EL (cell line): ENCODE measurements at places on chromosomes 7 and 10.
A peak's percentile ranks its signal among the peaks of the same experiment; 100 is the strongest.

DNA sequence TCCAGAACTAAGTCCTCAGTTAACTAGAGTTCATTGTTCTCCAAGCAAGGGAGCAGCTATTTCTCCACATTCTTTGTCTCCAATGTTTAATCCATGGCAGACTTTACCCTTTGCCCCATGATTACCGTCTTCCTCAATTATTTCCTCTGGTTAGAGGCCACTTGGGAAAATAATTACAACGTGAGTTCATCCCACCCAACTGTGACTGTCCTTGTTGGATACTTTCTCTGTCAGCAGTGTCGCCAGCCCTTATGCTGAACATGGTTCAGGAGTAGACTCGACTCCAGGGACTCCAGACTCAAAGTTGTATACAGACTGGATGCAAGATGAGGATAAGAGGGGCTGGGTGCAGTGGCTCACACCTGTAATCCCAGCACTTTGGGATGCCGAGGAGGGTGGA lies 17.1 kb upstream of the SEPHS1 start:
- DNase-seq, result no peak

DNA sequence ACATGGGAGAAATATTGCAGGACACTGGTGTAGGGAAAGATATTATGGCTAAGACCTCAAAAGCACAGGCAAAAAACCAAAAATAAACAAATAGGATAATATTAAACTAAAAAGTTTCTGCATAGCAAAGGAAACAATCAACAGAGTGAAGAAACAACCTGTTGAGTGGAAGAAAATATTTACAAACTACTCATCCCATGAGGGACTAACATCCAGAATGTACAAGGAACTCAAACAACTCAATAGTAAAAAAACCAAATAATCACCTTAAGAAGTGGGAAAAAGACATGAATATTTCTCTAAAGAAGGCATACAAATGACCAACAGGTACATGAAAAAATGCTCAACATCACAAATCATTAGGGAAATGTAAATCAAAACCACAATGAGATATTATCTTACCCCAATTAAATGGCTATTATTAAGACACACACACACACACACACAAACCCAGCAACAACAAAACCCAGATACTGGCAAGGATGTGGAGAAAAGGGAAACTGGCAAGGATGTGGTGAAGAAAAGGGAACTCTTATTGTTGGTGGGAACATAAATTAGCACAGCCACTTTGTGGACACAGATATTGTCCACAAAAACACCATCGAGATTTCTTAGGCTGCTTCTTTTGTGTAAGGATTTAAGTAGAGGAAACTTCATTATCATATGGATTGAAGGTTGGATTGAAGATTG lies 9.8 kb upstream of the RAB18 start:
- no peak for DNase-seq

- DNase-seq, result no peak
These were observed 88.3 kb upstream of the KAT6B start for GRCh38 chr10:74738052-74738451.

DNA sequence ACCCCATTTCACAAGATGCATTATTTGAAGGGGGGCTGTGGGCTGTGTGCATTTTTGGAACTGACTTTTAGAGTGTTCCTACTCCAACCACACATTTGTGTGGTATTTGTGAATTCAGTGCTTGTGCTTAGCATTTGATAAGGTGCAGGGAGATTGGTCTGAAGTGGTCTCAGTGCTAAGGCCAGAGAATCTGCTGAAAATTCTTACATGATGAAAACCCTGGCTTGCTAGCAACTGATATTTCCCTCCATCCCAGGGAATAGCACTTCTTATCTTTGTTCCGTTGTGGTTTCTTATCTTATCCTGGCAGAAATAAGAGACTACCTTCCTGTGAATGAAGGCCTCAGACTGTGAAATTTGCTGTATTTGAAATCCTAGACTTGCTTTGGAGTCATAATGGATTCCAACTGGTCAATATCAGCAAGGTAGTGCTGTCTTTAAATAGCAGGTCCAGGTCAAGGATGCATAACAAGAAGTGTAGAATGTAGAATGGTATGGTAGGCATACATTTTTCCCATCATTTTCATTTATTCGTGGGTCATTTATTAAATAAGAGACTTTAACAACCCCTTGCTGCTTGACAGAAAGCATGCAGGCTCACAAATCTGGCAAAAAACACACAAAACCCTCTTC lies 986.9 kb downstream of the REEP3 start:
- no peak for DNase-seq

GRCh38 chr7:71886046-71886445 lies 526.1 kb downstream of the CALN1 start:
- no peak for DNase-seq

DNA sequence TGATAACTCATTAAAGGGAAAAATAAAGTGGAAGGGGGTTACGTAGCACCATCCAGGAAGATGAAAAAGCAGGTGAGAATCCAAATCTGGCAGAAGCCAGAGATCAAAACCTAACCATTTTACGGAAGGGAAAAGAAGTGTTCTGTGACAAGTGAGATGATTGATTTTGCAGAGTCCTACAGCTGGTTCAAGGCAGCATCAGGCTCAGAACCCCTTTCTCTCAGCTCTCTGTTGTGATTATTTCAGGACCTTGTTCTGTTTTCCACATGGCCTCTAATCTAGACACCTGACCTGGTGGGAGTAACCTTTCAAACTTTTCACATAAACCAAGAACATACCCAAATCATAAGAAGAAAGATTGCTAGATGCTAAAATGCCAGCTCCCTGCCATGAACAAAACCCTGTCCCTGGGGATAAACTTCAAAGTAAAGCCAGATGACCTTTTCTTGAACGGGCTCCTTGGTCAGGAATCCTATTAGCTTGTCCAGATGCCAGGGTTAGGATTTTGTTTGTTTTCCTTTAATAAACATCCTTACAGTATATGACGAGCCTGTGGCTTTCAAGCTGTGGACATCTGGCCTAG lies 5.9 kb downstream of the DUSP5 start:
- no peak for DNase-seq

- DNase-seq, result no peak
These were observed 44.2 kb upstream of the TMEM213 start for GRCh38 chr7:138753610-138754009.

- no peak for DNase-seq
These were observed 149.0 kb downstream of the ARHGAP21 start for GRCh38 chr10:24574578-24575155.

GRCh38 chr7:106056513-106057203 lies 55.5 kb downstream of the SYPL1 start:
- DNase-seq, result peak; percentile 64

- DNase-seq, result peak; percentile 56
These were observed 104.2 kb upstream of the EEPD1 start for GRCh38 chr7:36048902-36049240.

- no peak for DNase-seq
These were observed 199.0 kb upstream of the GRB10 start for GRCh38 chr7:50981743-50982142.

DNA sequence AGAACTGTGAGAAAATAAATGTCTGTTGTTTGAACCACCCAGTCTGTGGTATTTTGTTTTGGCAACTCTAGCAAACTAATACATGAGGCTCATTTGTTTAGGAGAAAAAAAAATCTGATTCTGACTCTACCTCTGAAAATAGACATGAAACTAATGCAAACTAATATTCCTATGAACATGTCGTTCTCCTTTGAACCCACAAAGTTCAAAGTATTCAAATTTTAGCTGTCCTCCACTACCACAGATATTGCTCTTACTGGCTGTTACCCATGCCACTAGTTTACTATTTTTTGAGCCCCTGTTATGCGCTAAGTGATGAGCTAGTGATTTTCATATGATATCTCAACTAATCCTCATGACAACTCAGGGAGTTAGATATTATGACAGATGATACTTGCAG lies 58.8 kb upstream of the ZNF804B start:
- DNase-seq, result no peak

DNA sequence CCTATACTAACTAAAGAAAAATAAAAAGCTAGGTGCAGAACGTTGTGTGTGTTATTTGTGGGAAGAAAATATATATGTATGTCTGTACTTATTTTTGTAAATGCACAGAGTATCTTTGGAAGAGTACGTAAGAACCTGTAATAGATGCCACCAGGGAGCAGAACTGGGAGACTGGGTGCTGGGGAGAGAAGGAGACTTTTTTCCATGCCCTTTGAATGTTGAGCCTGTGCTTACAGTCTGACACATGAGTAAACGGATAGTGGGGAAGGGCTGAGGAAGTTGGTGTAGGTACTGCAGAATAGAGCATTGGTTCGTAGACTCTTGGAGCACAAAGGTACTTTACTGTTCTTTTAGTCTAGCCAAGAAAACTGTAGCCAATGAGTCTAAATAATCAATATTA lies 1.3 kb upstream of the SCRN1 start:
- no peak for DNase-seq

DNA sequence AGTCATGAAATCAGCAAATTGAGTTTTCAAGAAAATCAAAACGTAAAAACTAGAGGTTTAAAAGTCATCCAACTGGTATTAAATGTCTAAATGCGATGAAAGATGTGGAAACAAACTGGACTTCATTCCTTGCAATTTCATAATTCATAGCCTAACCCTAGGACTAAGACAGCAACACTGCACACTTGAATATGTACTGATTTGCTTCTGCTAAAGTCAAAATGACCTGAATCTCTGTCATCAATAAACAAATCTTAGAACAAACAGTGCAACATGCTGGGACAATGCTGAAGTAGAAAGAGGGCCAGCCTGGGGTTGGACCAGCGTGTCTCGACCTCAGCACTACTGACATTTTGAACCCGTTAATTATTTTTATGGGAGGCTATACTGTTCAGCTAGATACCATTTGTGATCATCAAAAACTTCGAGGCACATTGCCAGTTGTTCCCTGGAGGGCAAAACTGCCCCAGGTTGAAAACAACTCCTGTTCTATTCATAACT lies 47.1 kb downstream of the MYOF start:
- no peak for DNase-seq

DNA sequence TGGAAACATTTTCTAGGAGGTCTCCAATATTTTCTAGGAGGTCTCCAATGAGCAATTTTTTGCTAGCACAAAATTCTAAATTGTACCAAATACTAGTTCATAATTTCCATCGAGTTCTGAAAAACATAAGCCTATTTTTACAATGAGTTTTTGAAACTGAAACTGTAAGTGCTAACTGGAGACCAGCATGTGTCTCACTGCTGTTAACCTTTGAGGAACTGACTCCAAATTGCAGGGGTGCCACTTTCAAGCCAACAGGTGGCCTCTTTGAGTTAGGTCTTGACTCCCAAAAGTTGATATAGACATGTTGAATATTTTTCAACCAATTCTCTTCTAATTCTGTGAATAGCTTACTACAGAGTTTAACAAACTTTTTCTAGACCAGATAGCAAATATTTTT lies 58.8 kb downstream of the CAV1 start:
- peak; percentile 25 for DNase-seq

GRCh38 chr7:50653126-50653864 lies 88.1 kb upstream of the DDC start:
- no peak for DNase-seq

DNA sequence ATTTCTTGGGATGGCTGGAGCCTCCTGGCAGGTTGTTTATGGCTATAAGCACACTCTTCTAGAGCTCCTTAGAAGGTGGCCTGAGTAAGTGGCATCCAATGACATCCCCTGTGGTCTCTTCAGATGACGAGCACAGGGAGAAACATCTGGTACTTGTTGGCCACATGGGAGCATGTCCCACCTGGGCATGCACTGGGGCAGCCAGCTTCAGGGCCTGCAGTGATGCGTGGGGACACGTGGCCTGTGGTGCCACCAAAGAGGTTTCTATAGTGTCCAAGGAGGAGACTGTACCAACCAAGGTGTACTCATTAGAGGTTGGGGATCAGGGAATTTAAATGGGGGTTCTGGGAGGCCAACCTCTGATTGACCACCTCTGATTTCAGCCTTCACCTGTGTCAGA lies 125.5 kb downstream of the TRIL start:
- DNase-seq, result no peak

- DNase-seq, result no peak
These were observed 154.0 kb upstream of the MKI67 start for GRCh38 chr10:128280271-128280670.

- peak; percentile 61 for DNase-seq
These were observed 25.2 kb upstream of the OPTN start for GRCh38 chr10:13074563-13075451.

DNA sequence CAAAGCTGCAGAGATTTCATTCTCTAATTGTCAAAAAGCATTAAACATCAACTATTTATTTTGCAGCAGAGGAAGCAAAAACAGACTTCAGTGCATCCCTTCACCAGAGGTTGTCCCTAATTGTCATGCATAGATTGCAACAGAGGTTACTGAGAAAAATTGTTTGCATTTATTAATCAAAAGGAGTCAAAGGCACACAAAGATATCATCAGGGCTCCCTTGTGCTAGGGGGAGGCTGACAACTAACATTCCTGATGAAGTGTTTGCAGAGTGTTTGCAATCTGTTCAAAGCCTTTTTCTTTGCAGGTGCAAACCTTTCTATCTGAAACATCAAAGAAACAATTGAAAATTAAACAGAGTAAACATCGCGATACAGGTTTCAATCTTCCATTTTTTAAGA lies 227.5 kb downstream of the TEX36 start:
- DNase-seq, result no peak

- no peak for DNase-seq
These were observed 17.3 kb downstream of the CLRN3 start for GRCh38 chr10:127875449-127875765.

- peak; percentile 24 for DNase-seq
These were observed 175.5 kb downstream of the ADAM12 start for GRCh38 chr10:126212738-126213137.

- no peak for DNase-seq
These were observed 42.1 kb downstream of the RBM17 start for GRCh38 chr10:6130848-6131470.

DNA sequence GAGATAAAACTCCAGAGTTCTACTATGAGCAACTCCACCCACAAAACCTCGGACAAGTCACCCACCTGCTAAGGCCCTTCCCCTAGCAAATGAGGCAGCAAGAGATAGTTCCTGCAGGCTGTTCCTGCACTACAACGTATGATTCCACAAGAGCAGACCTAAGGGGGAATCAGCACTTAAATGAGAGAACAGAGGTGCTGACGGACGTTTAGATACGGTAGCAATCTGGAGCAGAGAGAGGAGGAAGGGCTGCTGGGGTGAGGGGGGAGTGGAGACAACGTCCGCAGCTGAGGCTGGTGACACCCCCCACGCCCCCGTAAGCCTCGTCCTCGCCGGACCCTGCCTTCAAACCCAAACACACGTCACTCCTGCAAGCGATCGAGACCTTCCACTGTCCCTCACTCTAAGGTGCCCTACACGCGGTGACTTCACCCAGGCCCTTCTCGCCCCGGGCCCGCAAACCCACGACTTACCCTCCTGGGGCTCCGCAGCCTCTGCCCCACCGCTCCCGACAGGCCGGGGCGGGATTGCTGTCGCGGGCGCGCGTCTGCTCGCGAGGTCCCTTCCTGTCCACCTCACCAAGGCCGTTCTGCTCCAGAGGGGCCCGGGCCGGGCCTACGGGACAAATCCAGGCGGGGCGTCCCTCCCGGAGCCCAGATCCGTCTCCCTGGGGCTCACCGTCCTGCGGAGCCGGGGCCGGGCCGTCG lies 635 bp downstream of the ZNF12 start:
- DNase-seq, result peak; percentile 36
